ENCODE measurements at places on chromosomes 12 and 14.

- DNase-seq: peak; percentile 4
Measured at GRCh38 chr12:109432842-109433304, 44.2 kb downstream of the KCTD10 start.

GRCh38 chr14:49173765-49174373, 412.3 kb downstream of the RPS29 start:
- DNase-seq: peak; percentile 58

GRCh38 chr12:100733817-100734593, 60.6 kb upstream of the ANO4 start:
- DNase-seq: no peak

DNA sequence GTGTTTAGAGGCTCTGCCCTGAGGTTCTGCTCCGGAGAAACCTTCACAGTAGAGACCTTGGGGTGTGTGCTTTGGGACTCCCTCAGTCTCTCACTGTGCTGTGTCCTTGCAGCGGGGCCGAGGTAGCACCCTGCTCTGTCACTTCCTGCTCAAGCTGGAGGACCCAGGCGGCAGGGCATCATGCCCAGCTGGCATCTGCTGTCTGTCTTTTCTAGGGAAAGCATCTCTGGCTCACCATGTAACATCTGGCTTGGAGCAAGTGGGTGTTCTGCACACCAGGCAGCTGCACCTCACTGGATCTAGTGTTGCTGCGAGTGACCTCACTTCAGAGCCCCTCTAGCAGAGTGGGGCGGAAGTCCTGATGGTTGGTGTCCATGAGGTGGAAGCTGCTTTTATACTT, 124.5 kb downstream of the ESRRB start:
- DNase-seq: no peak

GRCh38 chr12:123868791-123869190, 103.8 kb downstream of the CCDC92 start:
- DNase-seq: no peak

GRCh38 chr14:23436327-23437132, 1.1 kb upstream of the MYH7 start:
- DNase-seq: no peak

DNA sequence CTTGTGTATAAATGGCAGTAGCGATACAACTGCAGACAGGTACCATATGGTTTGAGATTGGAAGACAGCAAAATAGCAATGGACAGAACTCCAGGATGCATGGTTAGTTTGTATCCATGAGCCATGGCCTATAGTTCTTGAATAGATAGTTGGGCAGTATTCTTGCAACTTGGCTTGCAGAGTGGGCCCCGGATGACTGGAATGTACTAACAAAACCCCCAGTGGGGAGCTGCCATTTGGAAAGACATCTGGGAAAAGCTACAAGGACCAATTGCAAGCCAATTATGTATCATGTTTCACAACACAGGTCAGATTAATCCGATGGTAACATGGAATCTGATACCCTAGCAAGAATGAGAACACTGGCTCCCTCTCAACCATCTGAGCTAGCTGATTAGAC, 279.6 kb downstream of the RERGL start:
- no peak for DNase-seq

GRCh38 chr12:64172143-64172970, 49.7 kb downstream of the KICS2 start:
- no peak for DNase-seq

- DNase-seq: no peak
Measured at GRCh38 chr12:89479982-89480381, 44.6 kb downstream of the GALNT4 start.

DNA sequence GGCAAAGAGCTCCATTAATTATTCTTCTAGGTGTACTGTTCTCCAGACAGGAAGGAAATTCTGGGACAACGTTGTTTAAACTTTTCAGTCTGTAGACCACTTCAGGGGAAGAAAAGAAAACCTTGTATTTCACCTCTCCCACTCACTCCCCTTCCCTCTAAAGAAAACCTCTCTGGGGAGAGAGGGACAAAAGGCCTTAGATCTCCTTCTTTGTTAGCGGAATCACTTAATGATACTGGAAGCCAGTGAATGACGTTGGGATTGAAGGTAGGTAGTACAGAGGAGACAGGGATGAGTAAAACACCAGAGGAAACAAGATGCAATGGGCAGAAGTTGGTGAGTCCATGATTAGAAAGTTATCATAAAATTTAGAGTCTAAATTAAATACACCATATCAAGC, 38.7 kb upstream of the SGPP1 start:
- DNase-seq: no peak

GRCh38 chr12:49961993-49962764, 507 bp downstream of the AQP5 start:
- no peak for DNase-seq

GRCh38 chr12:51593539-51593938, 2.5 kb downstream of the SCN8A start:
- no peak for DNase-seq

GRCh38 chr14:92397150-92397952, 74.4 kb downstream of the SLC24A4 start:
- no peak for DNase-seq

- DNase-seq: no peak
Measured at GRCh38 chr12:103793512-103794045, 47.5 kb downstream of the NT5DC3 start.

GRCh38 chr12:116385486-116386217, 108.2 kb upstream of the MED13L start:
- DNase-seq: no peak

DNA sequence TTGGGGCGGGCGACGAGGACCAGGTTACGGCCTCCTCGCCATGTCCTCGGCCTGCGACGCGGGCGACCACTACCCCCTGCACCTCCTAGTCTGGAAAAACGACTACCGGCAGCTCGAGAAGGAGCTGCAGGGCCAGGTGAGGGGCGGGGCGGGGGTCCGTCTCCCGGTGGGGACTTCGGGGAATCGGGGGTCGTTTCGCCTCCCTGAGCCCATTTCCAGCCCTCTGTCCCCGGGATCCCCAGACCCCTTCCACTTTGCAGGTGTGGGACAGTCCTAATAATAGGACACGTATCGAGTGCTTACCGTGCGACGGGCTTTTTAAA, 380 bp downstream of the ANKRD13A start:
- DNase-seq: no peak

- DNase-seq: no peak
Measured at GRCh38 chr12:92431146-92431545, 271.6 kb upstream of the PLEKHG7 start.

DNA sequence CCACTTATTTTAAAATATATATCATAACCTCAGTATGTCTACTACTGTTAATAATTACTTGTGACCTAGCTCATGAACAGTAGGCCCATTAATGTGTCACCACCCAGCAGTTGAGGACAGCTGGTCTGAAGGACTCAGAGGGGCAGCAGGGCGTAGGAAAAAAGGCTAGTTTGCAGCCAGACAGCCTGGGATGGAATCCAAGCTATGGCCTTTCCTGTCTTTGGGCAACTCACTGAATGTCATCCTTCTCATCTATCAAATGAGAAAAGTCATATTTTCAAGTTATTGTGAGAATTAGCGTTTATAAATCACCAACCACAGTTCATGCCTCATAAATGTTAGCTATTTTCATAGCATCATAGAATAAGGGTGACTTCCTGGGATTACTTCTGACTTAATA, 12.3 kb downstream of the DENND5B start:
- no peak for DNase-seq

- DNase-seq: no peak
Measured at GRCh38 chr12:12996209-12996608, 3.9 kb downstream of the HEBP1 start.

DNA sequence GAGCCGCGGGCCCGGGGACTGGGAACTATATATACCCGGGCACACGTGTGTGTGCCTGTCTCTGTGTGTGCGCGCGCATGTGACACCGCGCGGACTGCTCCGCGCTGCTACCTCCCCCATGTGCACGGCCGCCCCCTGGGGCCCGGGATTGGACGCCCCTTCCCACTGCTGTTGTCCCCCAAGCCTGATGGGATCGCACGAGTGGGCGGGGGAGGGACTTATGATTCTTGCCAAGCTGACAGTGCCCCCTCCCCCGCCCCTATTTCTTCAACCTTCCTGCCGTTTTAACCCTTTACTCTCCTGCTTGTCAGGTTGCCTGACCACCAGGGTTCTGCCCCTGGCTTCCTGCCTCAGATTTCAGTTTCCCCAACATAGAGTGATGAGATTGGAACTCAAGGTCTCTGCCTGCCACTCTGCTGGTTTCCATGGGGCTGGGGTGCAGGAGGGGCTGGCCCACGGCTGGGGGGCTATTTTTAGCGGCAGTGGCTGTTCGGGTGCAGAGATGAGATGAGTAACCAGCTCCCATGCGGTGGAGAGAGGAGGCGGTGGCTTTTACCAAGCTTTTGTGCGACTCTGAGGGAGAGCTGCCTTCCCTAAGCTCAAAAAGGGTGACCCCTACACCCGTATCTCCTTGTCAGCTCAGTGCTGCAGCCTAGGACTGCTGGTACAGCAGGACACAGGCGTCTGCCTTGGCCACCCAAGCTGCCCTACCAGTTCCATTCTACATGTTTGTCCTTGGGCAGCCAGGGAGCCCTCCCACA, at the start of gene DDN:
DDN (minus strand) TSS at position 5 of the 761 bp plus-strand sequence. CDS start 88 bp downstream, outside the sequence.
- DNase-seq: no peak

- no peak for DNase-seq
Measured at GRCh38 chr12:53300187-53300586, 692 bp downstream of the MYG1 start.

GRCh38 chr12:123034022-123034541, 53.6 kb downstream of the ARL6IP4 start:
- no peak for DNase-seq

DNA sequence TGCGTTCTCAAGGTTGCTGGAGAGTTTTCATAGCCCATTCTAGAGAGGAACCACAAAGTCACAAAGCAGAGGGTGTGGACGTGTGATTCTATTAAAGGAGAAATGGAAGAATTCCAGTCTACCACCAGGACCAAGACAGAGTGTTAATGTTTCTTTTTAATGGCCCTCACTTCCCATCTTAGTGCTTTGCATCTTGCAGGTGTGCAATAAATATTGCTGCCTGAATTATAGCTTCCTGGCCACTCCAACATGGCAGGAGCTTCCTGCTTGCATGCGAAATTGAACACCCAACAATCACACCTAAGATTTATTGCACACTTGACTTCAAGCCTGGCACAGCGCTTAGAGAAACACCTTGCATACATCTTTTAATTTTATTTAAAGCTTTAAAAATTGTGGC, 22.4 kb upstream of the PPP1CC start:
- DNase-seq: no peak

- no peak for DNase-seq
Measured at GRCh38 chr14:55760789-55761566, 181.0 kb downstream of the KTN1 start.

DNA sequence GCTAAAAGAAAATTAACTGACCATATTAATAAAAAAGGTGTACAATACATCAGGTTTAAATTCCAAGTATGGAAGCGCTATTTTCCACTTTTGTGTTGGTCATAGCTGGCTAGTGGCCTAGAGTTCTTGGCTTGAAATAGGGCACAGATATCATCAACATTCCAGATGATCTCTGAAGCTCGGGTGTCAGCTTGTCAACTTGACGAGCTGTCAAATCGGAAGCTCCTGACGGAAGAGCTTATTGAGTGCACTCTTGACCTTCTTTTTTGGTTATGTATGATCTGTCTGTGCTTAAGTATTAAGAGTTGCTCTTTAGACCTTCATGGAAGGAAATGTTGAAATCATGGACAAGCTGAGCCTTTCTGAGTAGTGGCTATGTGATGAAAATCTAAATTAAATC, 177.9 kb downstream of the APAF1 start:
- DNase-seq: no peak

GRCh38 chr12:126907900-126908764, 1358.8 kb upstream of the TMEM132C start:
- DNase-seq: no peak

- DNase-seq: no peak
Measured at GRCh38 chr12:9730011-9730410, 2.9 kb downstream of the CLECL1 start.

GRCh38 chr14:95504135-95505029, 12.1 kb downstream of the SYNE3 start:
- no peak for DNase-seq

DNA sequence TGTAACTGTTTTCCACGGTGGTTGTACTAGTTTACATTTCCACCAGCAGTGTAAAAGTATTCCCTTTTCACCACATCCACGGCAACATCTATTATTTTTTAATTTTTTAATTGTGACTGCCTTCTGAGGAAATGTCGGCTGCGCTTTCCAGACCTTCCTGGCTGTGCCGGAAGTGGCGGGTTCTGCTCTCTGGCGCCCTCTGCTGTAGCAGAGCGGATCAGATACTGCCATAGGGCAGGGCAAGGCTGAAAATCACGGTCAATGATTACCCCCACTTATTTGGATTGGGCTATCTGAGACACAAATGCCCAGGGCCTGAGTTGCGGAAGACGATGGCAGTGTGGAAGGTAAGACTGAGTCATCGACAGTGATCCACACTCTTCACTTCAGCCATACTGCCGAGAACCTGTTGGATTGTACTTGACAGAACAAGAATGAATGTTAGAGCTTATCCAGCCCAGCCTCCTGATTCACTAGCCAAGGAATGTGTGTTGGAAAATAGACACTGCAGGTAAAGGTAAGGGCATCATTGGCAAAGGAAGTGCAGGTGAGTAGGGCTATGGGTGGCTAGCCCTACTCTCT, 124.2 kb downstream of the NTF3 start:
- no peak for DNase-seq

- DNase-seq: no peak
Measured at GRCh38 chr12:124437617-124438436, 129.6 kb downstream of the NCOR2 start.
